ENCODE measurements at places on chromosomes 2 and 18. TPM values are rescaled to one million over a fixed set of nuclear protein-coding genes. Genes with fewer than 3 reads are reported as not detected.

DNA sequence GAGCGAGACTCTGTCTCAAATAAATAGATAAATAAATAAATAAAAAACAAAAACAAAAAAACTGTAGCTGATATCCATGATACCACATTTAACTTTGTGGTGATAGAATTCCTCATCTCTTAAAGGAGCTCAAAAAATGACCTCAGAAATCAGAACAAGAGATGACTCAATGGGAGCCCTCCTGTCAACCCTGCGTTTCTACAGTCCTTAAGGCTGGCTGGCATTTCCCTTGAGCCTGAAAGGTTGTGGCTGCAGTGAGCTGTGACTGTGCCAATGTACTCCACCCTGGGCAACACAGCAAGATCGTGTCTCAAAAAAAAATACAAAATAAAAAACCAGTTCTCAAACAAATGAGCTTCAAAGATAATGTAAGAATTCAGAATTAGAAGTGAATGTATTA, 40.4 kb downstream of the CHST9 start:
- no peaks in the 10 kb centered on the region for H3K36me3 ChIP-seq
- no peak overlapping the region for H3K27ac ChIP-seq
- DNase-seq, result no peak

The TRIM54 gene
- not detected for polyA plus RNA-seq

DNA sequence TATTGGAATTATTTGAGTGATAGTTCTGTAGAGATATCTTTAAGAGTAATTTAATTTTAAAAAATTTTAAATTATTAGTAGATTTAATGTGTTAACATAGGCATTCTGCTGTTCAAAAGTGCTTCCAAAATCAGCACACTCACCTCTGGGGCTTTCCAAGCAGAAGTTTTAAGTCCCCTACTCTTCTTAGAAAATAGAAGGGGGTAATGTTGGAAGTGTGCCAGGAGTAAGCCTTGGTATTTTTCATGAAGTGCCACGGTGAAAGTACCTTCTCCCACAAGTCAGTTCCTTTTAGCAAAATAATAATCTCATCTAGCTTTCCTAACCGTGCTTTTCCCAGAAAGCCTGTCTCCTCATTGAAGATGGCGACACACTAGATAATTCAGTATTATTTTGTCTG, 3.9 kb upstream of the TNFRSF11A start:
- H3K27ac ChIP-seq, result no peak overlapping the region
- H3K36me3 ChIP-seq, result no peaks in the 10 kb centered on the region
- H3K4me1 ChIP-seq, result peaks cover 13% of the 10 kb centered on the region
- H3K4me3 ChIP-seq, result no peak overlapping the region
- no peak for DNase-seq
- peaks cover 34% of the 10 kb centered on the region for H3K27me3 ChIP-seq

The WDR75 gene
- 14.1 TPM for polyA plus RNA-seq

GRCh38 chr2:183495589-183496267, 371.5 kb downstream of the NUP35 start:
- DNase-seq, result no peak
- no peaks in the 10 kb centered on the region for H3K27me3 ChIP-seq
- H3K4me3 ChIP-seq, result no peak overlapping the region
- no peaks in the 10 kb centered on the region for H3K36me3 ChIP-seq

GRCh38 chr2:127219171-127220070, 678 bp downstream of the CYP27C1 start:
- peak overlapping the region; percentile 49 for H3K4me3 ChIP-seq
- H3K27me3 ChIP-seq, result peaks cover 65% of the 10 kb centered on the region
- peaks cover 22% of the 10 kb centered on the region for H3K36me3 ChIP-seq
- DNase-seq, result no peak
- no peak overlapping the region for H3K27ac ChIP-seq

DNA sequence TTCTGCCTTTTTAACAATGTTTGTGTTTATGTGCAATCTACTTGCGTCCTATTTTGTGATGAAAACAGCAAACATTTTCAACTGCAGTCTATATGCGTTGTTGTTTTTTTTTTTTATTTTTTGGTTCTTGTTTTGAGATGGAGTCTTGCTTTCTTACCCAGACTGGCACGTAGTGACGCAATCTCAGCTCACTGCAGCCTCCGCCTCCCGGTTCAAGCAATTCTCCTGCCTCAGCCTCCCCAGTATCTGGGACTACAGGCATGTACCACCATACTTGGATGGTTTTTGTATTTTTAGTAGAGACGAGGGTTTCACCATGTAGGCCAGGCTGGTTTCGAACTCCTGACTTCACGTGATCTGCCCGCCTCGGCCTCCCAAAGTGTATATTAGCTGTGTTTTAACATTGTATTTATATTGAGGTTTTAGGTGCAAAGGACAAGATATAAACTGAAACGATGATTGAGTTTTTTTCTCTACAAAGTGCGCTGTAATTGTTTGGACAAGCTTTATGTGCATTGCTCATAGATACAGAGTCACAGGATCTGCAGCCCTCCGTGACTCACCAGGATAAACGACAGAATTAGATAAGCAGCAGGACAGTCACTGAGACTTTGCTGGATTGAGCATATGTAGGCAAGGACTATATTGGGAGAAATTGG, 17.4 kb downstream of the CDH7 start:
- H3K36me3 ChIP-seq, result no peaks in the 10 kb centered on the region
- DNase-seq, result no peak
- no peak overlapping the region for H3K4me3 ChIP-seq
- no peaks in the 10 kb centered on the region for H3K4me1 ChIP-seq
- H3K27me3 ChIP-seq, result no peaks in the 10 kb centered on the region
- no peak overlapping the region for H3K27ac ChIP-seq

- H3K27ac ChIP-seq, result no peak overlapping the region
- H3K4me1 ChIP-seq, result peaks cover 32% of the 10 kb centered on the region
- H3K36me3 ChIP-seq, result peaks cover 40% of the 10 kb centered on the region
- no peak overlapping the region for H3K4me3 ChIP-seq
- no peak for DNase-seq
- no peaks in the 10 kb centered on the region for H3K27me3 ChIP-seq
Observed at GRCh38 chr2:54624591-54625071, 98.8 kb upstream of the EML6 start.

DNA sequence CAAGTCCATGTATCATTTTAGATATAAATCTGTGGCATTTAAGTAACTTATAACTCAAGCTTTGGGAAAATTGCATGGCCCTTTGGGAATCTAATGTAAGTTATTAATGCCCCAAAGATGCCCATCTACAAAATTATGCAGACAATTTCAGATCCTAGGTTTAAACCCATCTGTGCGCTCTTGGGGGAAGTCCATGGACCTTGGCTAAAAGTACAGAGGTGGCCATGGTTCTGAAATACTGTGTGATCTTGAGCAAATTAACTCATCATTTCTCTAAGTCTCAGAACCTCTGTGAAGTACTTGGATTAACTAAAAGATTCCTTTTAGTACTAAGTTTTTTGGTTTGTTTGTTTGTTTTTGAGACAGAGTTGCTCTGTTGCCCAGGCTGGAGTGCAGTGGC, 19.5 kb downstream of the INPP1 start:
- no peak for DNase-seq
- peaks cover 27% of the 10 kb centered on the region for H3K4me1 ChIP-seq
- no peak overlapping the region for H3K4me3 ChIP-seq
- no peaks in the 10 kb centered on the region for H3K36me3 ChIP-seq

The IL1B gene
- not detected for polyA plus RNA-seq

All from naive B cell (primary cell).